ENCODE measurements at places on chromosomes 6 and 20.

DNA sequence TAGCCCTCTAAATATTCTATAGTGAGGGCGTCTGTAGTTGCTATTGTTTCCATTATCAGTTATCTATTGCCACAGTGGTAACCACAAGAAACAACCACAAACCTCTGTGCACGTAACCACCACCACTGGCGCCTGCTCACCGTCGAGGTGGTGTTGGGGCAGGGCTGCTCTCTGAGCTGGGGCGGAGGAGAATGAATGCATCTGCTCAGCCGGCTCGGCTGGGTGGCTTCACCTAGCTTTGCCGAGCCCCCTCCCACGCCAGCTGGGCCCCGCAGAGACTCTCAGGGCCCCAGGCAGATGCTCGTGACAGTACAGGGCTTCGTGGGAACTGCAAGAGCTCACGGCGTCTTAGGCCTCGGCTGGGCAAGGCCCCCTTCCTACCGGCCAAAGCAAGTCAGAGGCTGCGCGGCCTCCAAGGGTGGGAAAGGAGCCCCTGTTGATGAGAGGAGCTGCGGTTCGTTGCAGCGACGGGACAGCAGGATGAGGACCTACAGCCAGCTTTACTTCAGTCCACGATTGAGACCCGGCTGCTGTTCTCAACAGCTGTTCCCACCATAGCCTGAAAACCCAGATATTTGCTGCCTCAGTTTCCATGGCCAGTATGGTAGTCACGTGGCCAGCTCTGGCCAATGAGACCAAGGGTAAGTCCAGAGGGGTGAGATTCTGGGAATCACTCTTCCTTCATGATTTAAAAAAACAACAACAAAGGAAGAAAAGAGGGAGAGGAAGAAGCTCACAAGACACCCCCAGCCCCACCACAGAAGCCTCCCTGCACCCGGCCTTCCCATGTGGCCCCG lies 120.2 kb upstream of the AFDN start:
- DNase-seq = no peak

- no peak for DNase-seq
Measured at GRCh38 chr6:38068854-38069590, 249.5 kb downstream of the ZFAND3 start.

- no peak for DNase-seq
Measured at GRCh38 chr6:37622646-37623071, 75.0 kb downstream of the MDGA1 start.

DNA sequence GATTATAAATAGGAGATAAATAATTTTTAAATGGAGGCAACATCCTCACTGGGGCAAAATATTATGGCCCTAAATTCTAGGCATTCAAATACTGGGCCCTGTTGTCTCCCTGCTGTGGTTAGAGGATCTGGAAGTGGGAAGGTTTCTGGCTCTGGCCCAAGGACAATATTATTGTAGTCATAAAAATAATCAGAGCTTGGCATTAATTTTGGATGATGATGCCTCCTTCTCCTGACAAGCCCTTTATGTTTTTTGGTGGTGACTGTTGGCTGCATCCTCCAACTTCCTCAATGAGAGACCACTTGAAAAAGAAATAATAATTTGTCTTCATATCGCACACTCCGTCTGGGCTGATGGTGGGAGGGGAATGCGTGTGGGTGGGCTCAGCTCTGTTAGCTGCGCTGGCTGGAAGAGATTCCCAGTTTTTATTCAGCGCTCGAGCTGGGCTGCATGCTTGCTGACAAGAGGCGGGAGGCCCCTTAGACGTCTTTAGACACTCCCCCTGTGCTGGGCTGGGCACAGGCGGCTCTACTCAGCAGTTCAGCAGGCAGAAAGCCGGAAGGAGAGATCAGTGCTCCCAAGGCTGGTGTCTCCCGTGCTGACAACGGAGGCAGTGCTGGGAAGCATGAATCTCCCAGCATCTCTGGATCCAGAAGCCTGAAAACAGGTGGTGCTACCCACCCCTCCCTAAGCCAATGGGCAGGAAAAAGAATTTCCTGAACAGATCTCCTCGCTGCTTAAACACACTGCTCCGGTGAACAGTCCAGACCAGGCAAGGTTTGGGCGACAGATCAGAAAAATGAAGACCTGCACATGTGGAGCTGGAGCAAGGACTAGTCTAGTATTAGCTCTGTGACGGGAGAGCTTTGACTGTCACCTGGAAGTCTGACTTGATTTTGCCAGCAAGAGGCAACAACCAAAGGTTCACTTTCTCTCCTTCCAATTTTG lies 97.7 kb downstream of the SYCP2 start:
- peak; percentile 77 for DNase-seq

GRCh38 chr20:53171065-53171464 lies 198.9 kb downstream of the TSHZ2 start:
- DNase-seq = no peak

DNA sequence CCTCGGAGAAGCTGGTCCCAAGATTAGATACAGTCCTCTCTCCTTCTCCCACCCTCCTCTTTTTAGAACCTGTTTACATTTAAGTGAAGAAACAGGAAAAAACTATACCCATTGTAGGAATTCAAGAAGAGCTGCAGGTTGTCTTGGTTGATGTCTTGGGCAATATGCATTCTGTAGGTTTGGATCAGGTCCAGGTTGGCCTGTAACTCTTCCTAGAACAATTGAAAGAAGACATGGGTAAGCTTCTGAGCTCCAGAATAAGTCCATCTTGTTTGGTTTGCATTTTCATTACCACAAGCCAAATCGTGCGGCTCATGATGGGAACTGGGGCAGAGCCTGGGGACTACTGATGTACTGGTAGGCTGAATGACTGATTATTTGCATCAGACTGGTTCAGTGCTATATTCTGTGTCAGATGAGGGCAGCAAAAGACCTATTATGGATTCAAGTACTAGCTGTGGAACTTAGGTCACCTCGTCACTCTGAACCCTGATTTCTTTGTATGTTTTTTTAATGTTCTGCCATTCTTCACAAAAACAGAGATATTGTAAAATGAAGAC lies 20.3 kb upstream of the SLA2 start:
- no peak for DNase-seq

- DNase-seq = no peak
Measured at GRCh38 chr6:166578536-166579236, 7.8 kb downstream of the RAMACL start.

DNA sequence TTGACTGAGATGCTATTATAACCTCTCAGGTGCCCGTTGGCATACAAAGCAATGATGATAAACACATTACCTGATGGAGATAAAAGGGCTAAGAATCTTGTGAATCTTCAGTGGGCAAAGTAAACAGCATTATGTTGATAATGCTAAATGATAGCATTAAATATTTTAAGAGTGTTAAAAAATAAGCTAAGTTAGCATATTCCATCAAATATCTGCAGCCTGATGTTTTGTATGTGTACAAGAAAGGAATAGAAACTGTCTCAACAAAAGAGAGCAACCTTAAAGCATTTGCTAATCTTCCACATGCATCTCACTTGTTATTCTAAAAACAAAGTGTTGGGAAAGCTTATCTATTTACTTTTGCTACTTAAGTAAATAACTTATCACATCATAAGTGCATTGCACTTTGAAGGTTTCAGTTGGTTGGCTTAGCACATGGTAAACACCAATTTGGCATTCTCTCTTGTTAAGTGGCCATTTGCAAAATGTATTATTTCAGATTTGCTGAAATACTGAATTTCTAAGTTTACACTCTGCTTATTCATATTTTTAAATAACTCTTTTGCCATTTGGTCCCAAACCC lies 151.6 kb downstream of the SYNDIG1 start:
- no peak for DNase-seq

GRCh38 chr6:115704028-115704427 lies 356.7 kb downstream of the FRK start:
- no peak for DNase-seq

DNA sequence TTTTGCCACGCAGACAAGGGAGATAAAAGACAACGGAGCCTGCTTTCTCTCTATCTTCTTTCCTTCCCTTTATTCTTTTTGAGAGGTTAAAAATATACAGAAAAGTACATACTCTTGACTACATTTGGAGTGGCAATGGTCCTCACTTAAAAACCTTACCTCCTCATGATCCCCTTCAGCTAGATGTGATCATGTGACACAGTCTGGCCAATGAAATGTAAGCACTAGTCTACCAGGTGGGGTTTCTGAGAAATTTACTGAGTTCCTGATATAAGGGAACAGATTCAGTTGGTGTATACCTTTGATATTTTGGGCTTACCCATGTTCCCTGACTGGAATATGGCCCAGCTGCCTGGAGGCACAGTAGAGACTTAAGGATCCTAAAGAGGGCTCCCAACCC lies 165.5 kb upstream of the BEND3 start:
- DNase-seq = no peak

DNA sequence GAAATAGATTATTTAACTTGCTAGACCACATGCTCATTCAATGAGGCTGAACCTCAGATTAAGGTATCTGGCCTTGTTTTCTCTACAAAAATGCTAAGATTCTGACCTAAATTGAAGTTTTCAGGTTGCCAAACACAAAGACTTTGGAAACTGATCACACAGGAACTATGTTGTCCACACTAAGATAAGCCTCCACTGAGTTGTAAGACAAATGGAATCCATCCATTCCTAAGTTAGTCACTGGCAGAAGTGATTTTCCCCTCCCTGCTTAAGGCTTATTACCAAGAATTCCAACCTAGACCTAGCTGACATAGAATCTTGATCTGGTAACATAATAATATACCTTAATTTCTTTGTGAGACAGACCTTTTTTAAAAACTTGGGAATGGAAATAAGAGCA lies 608.1 kb downstream of the TENT5A start:
- no peak for DNase-seq

DNA sequence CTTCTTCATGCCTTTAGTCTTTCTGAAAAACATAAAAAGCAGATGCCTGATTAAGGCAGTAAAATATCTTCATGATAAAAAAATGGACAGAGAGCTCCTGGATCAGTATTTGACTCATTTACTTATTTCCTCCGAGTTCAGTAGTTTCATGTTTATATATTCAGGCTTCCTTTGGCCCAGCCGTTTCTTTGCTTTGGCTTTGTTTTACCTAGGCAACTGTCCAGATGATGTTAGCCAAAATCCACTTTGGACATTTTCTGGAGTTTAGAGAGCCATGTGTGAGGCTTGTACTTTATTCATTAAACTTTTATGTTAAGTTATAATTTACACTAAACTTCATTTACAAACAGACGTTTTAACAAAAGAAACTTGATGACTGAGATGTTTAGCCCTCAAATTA lies 307.1 kb upstream of the RSPO3 start:
- no peak for DNase-seq

DNA sequence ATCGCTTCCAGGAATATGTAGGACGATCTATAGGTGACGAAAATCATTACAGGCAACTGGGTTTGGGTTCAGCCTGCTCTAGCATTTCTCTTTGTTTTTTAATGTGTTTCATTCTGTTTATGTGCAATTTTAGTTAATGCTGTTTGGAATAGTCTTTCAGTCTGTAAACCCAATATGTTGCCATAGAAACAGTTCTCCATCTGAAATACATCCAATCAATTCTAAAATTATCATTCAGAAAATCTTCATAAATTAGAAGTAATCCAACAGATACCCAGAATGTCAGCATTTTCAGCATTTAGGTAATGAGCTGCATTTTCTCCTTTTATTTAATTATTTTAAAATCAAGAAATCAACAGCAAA lies 34.8 kb upstream of the COL9A1 start:
- no peak for DNase-seq

DNA sequence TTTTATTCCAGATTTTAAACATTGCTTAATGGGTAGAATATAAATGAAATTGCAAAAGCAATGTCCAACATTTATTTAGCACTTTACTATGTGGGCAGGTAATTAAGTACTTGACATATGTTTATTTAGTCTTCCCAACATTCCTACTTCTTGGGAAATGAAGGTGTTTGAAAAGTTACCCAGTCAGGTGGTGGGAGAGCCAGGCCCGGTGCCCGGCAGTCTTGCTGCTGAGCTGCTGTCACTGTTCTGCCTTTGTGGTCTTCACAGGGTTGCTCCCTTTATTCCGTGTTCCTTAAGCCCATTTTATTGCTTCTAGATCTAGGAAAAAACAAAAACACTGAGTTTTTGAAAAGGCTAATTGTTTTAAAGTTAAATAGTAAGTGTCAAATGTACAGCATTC lies 42.6 kb upstream of the TULP4 start:
- DNase-seq = no peak

DNA sequence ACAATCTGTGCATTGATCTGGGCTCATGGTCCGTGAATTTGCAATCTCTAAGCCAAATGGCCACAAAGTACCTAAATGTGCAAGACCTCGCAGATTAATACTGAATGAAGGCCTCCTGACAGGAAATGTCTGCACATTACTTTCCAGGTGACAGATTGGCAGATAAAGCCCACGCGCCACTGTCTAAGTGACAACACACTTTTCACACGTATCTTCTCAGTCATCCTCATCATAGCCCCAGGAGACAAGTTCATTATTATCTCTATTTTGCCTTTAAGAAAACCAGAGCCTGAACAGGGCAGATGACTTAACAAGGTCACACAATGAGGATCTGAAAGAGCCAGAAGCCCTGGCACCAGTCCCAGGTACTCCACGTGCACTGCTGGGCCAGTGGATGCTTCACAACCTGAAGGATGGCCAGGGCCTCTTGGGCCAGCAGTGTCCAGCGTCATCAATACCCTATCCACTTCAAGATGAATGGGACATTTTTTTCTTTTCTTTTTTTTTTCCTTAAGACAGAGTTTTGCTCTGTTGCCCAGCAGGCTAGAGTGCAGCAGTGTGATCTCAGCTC lies 266.3 kb downstream of the PTPRT start:
- DNase-seq = no peak

DNA sequence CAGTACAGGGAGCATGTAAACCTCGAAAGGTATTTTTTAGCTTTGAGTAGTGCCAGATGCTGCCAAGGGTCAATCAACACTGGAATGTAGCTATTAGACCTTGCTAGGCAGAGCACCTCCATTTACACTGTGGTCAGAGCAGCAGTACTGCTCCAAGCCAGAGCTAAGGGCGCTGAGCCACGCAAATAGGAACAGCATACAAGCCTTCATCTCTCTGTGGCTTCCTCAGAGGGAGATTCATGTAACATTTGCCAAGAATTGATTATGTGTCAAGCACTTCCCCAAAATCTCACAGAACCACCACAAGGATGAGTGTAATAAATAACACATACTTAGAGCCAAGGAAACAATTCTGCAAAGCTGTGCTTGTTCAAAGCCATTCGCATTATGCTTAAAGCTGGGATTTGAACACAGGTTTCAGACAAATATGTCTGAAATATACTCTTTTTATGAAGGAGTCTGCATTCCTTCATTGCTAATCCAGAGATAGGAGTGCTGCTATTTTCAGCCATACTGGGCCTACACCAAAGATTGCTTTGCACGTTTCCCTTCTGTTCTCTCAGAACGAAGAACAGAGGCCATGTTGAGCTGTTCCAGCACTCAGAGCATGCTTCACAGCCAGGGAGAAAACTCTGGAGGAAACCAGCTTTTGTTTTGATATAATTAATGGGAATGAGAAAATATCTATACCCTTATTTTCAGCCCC lies 97.7 kb downstream of the SLC16A10 start:
- no peak for DNase-seq

- no peak for DNase-seq
Measured at GRCh38 chr20:14189794-14190402, 147.5 kb downstream of the FLRT3 start.

DNA sequence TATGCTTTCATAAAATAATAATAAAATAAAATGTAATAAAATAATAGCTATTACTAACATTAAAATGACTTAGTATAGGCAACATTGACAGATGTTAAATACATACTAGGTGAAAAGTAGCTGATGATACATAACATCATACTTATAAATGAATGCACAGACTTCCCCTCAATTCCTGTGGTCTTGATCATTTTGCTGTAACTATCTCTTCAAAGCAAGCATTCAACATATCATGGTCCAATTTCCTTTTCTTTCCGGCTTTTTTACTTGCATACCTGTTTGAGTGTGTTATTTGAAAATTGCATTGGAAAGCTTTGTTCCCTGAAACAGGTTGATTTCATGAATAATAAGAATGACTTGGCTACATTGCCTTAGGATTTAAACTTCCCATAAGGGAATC lies 309.3 kb downstream of the HDGFL1 start:
- DNase-seq = no peak
